ENCODE measurements at places on chromosomes 7 and 10. TPM values are rescaled to one million over a fixed set of nuclear protein-coding genes. Genes with fewer than 3 reads are reported as not detected.

DNA sequence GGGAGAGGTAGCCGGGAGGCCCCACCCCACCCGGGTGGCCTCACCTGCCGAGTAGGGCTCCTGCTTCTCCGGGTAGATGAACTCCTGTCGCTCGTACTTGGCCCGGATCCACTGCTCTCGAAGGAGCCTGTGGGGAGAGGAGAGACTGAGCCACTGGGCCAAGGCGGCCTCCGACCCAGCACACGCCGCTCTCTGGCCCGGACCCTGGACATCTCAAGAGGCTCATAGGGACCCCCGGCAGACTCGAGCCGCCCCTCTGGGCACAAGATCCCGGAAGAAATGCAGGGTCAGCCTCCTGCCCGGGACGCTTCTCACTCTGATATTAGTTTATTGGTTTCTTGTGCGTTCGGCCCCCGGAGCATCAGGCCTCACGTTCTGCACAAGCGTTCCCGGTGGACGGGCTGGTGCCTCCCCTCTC, 34.5 kb downstream of the ADAP1 start:
- no peaks in the 10 kb centered on the region for H3K4me1 ChIP-seq
- H3K27ac ChIP-seq, result no peak overlapping the region
- H3K36me3 ChIP-seq, result no peaks in the 10 kb centered on the region
- no peaks in the 10 kb centered on the region for H3K27me3 ChIP-seq
- H3K4me3 ChIP-seq, result no peak overlapping the region

UPF2 gene
- 35.7 TPM for total RNA-seq

MEOX2 gene
- total RNA-seq, result 1.8 TPM

HOXA3 gene
- 4.7 TPM for total RNA-seq

FAM200A gene
- 2.9 TPM for total RNA-seq

DNA sequence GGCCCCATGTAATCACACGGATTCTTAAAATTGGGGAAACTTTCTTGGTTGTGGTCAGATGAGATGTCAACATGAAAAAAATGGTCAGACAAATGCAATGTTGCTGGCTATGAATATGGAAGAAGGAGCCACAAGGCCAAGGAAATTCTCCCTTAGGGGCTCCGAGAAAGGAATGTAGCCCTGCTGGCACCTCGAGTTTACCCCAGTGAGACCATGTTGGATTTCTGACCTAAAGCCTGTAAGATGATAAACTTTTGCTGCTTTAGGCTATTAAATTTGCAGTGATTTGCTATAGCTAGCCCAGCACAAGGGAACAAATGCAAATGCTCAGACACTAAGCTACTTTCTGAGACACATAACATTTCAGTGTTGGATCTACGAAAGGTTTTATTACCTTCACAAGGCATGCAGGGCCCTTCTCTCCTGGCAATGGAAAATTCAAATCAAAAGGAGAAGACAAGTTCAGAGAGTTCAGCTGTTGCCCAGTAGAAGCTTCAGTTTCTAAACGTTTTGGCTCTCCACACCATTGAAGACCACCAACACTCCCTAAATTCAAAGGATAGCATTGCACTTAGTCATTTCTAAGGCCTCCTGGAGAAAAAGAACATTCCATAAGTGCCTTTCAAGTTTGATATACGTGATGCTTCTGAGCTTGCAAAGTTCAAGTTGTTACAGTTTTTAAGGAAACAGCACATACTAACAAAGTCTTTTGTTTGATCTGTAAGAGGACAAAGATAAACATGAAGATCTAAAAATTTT, 23.4 kb downstream of the MCMBP start:
- no peak for DNase-seq
- no peaks in the 10 kb centered on the region for H3K27me3 ChIP-seq
- no peak overlapping the region for H3K27ac ChIP-seq
- no peaks in the 10 kb centered on the region for H3K36me3 ChIP-seq
- H3K4me1 ChIP-seq, result no peaks in the 10 kb centered on the region
- H3K4me3 ChIP-seq, result no peak overlapping the region

DNA sequence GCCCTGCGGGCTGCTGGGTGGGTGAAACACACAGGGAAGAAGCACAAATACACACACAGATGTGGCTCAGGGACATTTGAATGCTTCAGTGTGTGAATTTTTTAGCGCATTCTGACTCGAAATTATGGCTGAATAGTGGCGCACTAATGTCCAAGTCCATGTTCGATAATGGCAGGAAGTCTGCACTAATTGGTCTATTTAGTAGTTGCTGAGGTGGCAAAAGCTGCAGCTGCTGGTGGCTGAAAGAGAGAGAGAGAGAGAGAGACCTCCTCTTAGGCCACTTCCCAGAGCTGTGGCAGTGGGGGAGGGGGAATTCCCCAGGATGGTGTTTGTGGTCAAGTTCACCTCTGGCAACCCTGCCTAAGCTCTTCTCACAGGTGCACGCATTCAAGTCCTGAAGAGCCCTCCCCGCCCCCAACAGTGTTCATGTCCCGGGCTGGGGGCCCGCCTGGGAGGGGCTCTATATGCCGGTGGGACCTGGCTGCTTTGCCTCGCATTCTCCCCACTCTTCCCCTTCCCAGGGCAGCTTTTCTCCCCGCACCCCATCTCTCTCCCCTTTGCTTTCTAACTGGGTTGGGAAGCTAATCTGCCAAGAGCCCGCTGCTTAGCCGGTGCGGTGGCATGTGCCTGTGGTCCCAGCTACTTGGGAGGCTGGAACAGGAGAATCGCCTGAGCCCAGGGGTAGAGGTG, 6.0 kb upstream of the MNX1 start:
- no peaks in the 10 kb centered on the region for H3K36me3 ChIP-seq
- no peak overlapping the region for H3K4me3 ChIP-seq
- peaks cover 50% of the 10 kb centered on the region for H3K27me3 ChIP-seq
- peaks cover 8% of the 10 kb centered on the region for H3K4me1 ChIP-seq
- H3K27ac ChIP-seq, result no peak overlapping the region

CCDC172 gene
- not detected for total RNA-seq

TLX1 gene
- total RNA-seq, result not detected

LIPN gene
- total RNA-seq, result not detected

- H3K27ac ChIP-seq, result no peak overlapping the region
- H3K4me1 ChIP-seq, result no peaks in the 10 kb centered on the region
- no peak for DNase-seq
- no peaks in the 10 kb centered on the region for H3K36me3 ChIP-seq
- no peaks in the 10 kb centered on the region for H3K27me3 ChIP-seq
These were observed 95.5 kb downstream of the CELF2 start for GRCh38 chr10:11113156-11113555.

DNA sequence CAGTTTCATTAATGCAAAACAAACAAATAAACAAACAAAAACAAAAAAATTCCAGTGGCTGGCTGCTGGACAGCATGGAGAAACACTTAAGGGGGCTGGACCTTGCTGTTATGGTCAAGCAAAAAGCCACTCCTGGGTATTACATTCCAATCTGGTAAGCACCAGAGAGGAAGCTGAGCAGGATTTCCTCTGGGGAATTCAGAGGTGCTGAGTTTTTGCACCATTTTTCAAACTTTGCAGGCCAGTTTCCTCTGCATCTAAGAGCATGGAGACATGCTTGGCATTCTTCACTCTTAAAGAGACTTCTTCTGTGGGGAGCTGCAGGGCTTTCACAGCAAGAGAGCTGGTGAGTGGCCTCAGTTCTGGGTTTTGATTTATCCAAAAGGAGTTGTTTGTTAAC, 84.5 kb downstream of the FZD1 start:
- no peak for DNase-seq
- H3K36me3 ChIP-seq, result no peaks in the 10 kb centered on the region
- H3K27me3 ChIP-seq, result no peaks in the 10 kb centered on the region
- H3K4me1 ChIP-seq, result no peaks in the 10 kb centered on the region

DNA sequence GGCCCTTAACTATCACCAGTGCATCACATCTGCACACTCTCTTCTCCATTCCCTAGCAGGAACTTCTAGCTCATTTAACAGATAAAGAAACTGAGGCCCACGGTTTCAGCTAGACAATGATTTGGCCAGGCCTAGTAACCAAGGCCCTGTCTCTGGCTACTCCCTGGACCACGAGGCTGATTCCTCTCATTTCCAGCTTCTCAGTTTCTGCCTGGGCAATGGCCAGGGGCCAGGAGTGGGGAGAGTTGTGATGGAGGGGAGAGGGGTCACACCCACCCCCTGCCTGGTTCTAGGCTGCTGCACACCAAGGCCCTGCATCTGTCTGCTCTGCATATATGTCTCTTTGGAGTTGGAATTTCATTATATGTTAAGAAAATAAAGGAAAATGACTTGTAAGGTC, 13.5 kb downstream of the AQP1 start:
- H3K27me3 ChIP-seq, result no peaks in the 10 kb centered on the region
- DNase-seq, result no peak
- peaks cover 6% of the 10 kb centered on the region for H3K4me1 ChIP-seq
- H3K27ac ChIP-seq, result no peak overlapping the region

OR9A2 gene
- 1.0 TPM for total RNA-seq

GRCh38 chr10:125599194-125599593, 83.8 kb downstream of the TEX36 start:
- DNase-seq, result no peak
- H3K4me3 ChIP-seq, result no peak overlapping the region
- no peak overlapping the region for H3K27ac ChIP-seq
- no peaks in the 10 kb centered on the region for H3K27me3 ChIP-seq
- H3K4me1 ChIP-seq, result no peaks in the 10 kb centered on the region

GIMAP5 gene
- 41.1 TPM for total RNA-seq

- DNase-seq, result no peak
- H3K27ac ChIP-seq, result no peak overlapping the region
- no peaks in the 10 kb centered on the region for H3K4me1 ChIP-seq
- no peaks in the 10 kb centered on the region for H3K27me3 ChIP-seq
- H3K4me3 ChIP-seq, result no peak overlapping the region
These were observed 17.5 kb downstream of the LAMB4 start for GRCh38 chr7:108112683-108113082.

GRCh38 chr10:15585303-15585715, 134.4 kb downstream of the ITGA8 start:
- no peaks in the 10 kb centered on the region for H3K27me3 ChIP-seq
- no peak overlapping the region for H3K4me3 ChIP-seq
- DNase-seq, result peak; percentile 40
- H3K27ac ChIP-seq, result no peak overlapping the region
- no peaks in the 10 kb centered on the region for H3K36me3 ChIP-seq
- H3K4me1 ChIP-seq, result no peaks in the 10 kb centered on the region

DNA sequence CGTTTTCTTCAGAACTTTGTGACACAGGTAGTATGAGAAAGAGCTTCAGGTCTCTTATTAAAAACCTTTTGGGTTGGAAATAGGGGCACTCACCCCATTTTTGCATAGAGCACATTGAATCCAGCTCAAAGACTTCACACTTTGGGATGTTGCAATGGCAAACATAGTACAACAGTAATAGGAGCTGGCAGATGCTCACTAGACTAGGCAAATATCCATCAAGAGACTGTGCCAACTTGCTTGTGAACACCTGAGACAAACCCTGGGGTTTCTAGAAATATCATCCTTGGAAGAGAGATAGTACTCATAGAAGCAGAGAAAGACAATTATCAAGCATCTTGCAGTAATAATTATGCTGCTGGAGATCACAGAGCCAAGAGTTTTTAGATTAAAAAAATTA, 280.0 kb downstream of the CACNA2D1 start:
- no peaks in the 10 kb centered on the region for H3K27me3 ChIP-seq
- H3K4me3 ChIP-seq, result no peak overlapping the region
- H3K36me3 ChIP-seq, result no peaks in the 10 kb centered on the region
- DNase-seq, result no peak

DNA sequence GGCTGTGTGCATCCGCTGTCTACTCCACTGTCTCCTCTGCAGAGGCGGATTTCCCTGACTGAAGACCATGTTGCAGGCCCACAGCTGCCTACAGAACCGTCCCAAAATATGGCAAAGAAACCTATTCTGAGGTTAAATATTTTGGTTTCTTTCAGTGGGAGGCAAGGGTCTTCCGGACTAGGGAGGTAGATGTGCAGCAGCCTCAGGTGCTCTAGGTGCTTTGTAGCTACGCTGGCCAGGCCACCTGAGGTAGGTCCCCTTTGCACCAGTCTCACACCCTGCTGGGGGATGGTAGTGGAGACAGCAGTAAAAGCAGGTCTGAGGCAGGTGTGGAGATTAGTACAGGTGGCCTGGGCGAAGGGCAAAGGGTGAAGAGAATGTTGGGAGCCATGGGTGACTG, 8.2 kb upstream of the PILRB start:
- no peaks in the 10 kb centered on the region for H3K36me3 ChIP-seq
- no peak for DNase-seq

GRCh38 chr10:17684537-17684936, 40.6 kb downstream of the STAM start:
- no peaks in the 10 kb centered on the region for H3K27me3 ChIP-seq
- no peak for DNase-seq
- no peak overlapping the region for H3K27ac ChIP-seq
- H3K36me3 ChIP-seq, result no peaks in the 10 kb centered on the region

RSPH10B2 gene
- total RNA-seq, result not detected

- H3K4me1 ChIP-seq, result no peaks in the 10 kb centered on the region
- H3K27ac ChIP-seq, result no peak overlapping the region
- no peaks in the 10 kb centered on the region for H3K36me3 ChIP-seq
- no peak for DNase-seq
- no peak overlapping the region for H3K4me3 ChIP-seq
These were observed 132.3 kb upstream of the CHST15 start for GRCh38 chr10:124225467-124226270.

GRCh38 chr10:98314532-98315284, 46.7 kb upstream of the LOXL4 start:
- no peaks in the 10 kb centered on the region for H3K36me3 ChIP-seq
- no peak overlapping the region for H3K4me3 ChIP-seq
- DNase-seq, result no peak
- H3K27ac ChIP-seq, result no peak overlapping the region
- H3K4me1 ChIP-seq, result no peaks in the 10 kb centered on the region

DNA sequence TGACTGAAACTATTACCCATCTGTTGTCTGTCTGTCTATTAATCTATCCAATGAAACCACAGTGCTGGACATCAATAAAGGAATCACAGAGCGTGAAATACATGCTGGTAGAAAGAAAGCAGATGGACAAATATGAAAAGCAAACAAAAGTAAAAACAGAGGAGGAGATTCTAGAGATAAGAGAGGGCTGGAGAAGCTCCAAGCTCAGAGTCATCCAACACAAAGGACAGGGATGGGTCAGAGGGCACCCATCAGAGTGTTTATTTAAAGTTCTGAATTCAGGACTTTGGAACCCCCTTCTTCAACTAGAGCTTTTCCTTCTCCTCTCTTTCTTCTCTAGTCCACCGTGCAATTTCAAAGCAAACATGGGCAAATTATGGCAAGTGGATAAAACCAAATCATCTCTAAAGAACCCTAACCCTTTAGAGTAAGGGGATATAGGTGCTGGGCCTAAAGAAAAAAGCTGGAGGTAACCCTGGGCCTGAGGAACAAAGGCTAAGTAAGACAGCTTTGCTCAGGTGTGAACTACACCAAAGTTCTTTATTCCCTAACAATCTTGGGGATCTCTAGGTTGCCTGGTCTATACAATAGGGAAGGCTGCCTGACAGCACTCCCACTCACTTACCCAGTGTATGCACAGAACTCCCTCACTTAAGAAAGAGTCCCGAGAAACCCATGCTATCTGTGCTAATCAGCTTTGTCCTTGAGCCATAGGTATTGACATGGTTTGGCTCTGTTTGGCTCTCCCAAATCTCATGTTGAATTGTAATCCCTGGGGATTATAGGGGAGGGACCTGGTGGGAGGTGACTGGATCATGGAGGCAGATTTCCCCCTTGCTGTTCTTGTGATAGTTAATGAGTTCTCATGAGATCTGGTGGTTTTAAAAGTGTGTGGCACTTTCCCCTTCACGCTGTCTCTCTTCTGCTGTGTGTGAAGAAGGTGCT, 97.0 kb downstream of the BAMBI start:
- DNase-seq, result no peak
- H3K36me3 ChIP-seq, result no peaks in the 10 kb centered on the region
- no peaks in the 10 kb centered on the region for H3K4me1 ChIP-seq
- H3K4me3 ChIP-seq, result no peak overlapping the region

GRCh38 chr10:116247691-116248090, 25.3 kb downstream of the GFRA1 start:
- no peaks in the 10 kb centered on the region for H3K27me3 ChIP-seq
- no peak for DNase-seq
- H3K4me3 ChIP-seq, result no peak overlapping the region

CAV2 gene
- total RNA-seq, result 33.3 TPM

Data from uterus (tissue), 4 donors.